ENCODE measurements at places on chromosomes 7 and 10. TPM values are rescaled to one million over a fixed set of nuclear protein-coding genes. Genes with fewer than 3 reads are reported as not detected.
A peak's percentile ranks its signal among the peaks of the same experiment; 100 is the strongest.

GRCh38 chr7:19114551-19114855 lies 2.9 kb downstream of the TWIST1 start:
- no peak for DNase-seq

DNA sequence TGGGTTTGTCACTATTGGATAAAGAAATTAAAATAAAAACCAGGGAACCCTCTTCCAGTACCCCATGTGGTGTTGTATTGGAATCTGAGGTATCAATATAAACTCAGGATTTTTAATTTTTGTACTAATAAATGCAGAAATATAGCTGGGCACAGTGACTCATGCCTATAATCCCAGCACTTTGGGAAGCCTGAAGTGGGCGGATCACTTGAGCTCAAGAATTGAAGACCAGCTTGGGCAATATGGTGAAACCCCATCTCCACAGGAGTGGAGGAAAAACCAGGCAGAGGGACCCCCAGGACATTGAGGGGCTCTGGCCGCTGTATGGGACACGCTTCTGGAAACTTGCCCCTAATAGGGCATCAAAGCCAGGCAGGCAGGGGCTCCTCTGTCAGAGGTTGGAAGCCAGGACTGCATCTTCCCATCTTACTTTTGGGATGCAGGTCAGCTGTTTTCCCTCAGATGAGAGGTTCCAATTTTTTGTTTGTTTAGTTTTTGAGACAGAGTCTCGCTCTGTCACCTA lies 11.1 kb downstream of the ADIRF start:
- DNase-seq, result no peak

DNA sequence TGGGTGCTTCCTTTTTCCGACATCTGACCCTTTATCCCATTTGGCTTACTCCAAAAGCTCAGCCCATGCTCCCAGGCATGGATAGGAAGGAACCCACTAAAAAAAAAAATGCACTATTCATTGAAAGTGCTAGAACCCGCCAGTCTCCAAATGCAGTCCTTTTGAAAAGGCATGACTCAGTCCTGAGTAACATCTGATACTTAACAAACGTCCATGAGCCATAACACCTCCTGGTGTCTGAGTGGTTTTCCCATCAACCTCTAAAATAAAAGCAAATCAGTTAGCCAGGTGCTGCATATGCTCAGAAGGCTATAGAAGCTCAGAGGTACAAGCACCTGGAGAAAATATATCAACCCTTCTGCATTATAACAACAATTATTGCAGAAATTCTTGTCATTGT lies 45.0 kb upstream of the CACUL1 start:
- DNase-seq, result peak; percentile 61

The RASSF4 gene
- total RNA-seq, result 7.6 TPM

The RBP3 gene
- not detected for total RNA-seq

The MRLN gene
- total RNA-seq, result not detected

All from PC-9 (cell line).